ENCODE measurements at places on chromosomes 3 and 15.

GRCh38 chr3:195829897-195830254, 18.1 kb upstream of the MUC4 start:
- no peak for DNase-seq

DNA sequence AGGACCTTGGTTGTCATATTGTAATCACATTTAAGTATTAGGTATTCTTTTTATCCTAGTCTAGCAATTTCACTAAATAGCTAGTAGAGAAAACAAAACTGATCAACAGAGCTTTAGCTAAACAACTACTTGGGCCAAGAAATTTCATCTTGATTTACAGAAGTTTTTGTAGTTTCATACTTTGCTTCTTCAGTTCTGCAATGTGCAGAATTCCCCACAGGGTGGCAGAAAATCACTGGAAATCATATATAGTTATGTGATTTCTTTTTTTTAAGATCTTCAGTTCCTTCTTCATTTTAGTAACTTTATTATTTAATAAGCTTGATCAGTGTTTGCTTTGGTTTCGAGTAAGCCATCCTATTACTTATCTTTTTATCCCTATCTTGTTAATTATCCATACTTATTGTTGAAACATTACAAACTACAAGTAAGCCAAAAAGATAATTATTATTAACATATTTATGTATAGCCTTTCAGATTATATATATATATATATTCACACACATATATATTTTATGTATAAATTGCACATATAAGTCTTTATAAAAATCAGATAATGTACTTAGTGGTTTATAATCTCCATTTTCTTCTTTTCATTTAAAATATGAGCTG, 2.2 kb upstream of the BNIP2 start:
- peak; percentile 14 for DNase-seq

DNA sequence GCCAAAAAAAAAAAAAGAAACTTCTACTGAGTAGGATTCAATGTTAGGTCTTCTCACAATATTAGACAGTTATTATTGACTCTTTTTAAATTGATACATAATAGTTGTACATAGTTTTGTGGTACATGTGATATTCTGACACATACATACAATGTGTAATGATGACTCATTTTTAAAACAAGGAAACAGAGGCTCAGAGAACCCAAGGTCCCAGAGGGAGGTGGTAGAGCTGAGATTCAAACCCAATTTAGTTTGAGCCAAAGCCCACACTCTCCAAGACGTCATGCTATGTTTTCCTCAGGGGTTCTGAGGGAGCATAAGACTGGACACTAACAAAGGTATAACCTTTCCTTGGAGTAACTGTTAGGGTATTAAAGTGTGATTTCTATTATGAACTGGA, 40.6 kb downstream of the MYO5C start:
- DNase-seq: peak; percentile 41

DNA sequence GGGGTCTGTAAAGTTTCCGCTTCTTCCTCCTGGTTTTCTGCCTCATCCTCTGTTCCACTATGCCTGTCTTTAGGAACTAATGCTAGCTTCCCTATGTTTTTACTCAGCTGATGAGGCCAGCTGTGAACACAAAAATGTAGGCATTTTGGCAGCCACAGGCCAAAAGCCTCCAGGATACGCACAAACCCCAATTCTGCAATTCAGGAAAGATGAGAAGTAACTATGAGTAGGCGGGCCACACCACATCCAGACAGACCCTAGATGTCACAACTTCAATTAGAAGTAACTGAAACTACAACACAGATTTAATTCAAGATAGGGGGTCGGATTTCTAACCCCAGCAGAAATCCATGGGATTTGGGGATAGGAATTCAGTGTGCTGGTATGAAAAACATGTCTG, 11.9 kb downstream of the CA12 start:
- peak; percentile 58 for DNase-seq

- DNase-seq: peak; percentile 35
Observed at GRCh38 chr3:68876112-68876713, 56.1 kb downstream of the TAFA4 start.

DNA sequence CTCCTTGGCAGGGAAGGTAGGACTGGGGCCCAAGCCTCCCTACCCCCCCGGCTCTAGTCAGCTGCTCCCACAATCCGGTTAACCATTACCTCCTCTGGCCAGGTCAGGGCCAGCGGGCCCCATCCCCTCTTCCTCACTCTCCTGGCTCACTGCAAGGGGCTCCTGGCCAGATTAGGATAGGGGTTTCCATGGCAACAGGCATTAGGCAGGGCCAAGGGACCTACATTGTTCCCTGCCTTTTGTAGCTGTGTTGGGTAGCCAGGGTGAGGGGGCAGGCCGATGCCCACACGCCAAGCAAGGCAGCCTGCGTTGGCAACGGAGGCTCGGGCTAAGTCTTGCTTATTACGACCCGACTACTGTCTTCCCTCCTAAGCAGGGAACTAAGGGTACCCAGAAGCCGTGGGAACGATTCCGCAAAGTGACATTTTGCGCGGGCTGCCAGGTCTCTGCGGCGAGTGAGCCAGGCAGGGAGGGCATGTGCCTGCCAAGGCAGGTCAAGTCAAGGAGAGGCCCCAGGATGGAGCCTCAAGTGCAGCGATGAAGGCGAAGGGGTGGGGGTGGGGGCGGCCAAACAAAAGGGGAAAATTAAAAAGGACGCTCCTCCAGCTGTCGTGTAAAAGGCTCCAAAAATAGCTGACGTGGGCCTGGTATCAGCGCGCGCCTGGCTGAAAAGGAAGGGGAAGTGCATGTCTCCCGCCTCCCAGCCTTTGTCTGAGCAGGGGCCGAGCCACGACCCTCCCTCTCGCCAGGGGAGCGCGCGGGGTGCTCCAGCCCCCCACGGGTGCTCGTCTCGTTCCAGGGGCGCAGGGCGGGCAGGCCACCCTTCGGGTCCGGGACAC, 919 bp downstream of the IDH2 start:
- no peak for DNase-seq

DNA sequence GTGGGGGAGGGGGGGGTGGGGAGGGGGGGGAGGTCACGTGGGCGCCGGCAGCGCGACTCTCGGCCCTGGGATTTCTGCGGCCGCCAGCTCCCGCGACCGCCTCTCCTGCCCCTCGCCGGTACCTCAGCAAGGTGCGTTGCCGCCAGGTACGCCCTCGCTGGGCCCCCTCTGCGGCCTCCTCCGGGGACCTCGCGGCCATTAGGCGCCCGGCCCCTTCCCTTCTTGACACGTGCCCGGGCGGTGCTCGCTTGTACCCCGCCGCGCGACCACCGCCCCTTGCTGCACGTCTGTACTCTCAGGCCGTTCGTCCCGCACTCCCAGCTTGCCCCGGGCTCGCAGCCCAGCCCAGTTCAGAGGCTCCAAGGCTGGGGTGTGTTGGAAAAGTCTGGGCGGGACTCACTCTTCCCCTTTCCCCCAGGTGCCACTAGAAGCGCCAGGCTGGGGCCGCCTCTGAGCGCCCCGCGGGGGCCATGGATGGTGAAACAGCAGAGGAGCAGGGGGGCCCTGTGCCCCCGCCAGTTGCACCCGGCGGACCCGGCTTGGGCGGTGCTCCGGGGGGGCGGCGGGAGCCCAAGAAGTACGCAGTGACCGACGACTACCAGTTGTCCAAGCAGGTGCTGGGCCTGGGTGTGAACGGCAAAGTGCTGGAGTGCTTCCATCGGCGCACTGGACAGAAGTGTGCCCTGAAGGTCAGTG, at the start of gene MAPKAPK3:
MAPKAPK3 (plus strand) TSS at position 56 of the 696 bp plus-strand sequence; CDS start at position 471, 415 bp downstream.
- DNase-seq: no peak

DNA sequence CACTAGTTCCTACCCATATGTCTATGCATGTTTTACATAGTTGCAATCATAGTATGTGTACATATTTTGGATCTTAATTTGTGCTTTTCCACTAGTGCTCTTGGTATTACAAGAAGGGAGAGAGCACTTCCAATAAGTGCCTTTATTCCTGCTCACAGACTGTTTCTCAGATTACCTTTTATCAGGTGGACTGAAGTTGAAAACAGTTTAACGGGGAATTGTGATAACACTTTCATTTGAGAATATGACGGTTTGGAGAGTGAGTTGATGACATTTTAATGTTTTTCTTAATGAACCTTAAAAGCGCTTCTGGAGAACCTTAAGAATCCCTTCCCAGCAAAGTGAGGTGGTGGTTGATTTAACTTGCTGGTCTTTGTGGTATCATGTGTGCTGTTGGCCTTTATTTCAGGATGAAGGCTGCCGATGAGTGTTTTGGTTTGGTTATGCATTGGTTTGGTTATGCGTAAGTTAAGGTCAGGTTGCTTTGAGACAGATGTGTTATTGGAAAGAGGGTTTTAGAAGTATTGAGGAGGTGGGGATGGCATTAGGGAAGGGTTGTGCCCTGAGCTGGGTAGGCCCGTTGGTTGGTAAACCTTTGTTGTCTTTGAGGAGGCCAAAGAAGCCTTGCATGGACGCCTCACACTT, 2.8 kb downstream of the EDEM1 start:
- no peak for DNase-seq

GRCh38 chr3:143514874-143515273, 333.4 kb downstream of the SLC9A9 start:
- DNase-seq: no peak

DNA sequence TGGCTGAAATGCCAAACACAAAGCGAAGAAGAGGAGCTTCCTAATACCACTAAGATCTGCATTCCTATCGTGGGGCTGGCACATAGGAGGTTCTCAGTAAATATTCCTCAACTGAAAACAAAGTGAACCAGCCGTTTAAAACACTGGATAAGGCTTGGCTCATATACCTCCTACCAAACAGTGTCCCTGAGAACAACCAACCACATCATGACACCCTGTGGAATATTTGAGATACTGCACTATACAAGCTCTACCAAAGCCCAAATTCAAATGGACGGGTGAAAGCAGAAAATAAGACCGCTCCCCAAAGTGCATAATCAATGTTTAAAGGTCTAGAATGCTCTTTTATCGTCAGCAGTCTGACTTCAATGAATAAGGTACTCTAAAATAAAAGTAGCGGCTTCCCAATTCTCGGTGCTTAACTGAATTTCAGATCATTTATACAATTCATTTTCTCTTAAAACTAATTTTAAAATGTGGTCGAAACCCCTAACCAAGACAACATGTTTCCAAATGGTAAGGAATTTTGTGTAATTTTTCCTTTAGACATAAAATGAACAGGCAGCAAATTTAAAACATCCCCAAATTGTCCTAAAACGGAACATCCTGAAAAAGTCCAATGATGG, 425.8 kb downstream of the ERC2 start:
- peak; percentile 50 for DNase-seq

DNA sequence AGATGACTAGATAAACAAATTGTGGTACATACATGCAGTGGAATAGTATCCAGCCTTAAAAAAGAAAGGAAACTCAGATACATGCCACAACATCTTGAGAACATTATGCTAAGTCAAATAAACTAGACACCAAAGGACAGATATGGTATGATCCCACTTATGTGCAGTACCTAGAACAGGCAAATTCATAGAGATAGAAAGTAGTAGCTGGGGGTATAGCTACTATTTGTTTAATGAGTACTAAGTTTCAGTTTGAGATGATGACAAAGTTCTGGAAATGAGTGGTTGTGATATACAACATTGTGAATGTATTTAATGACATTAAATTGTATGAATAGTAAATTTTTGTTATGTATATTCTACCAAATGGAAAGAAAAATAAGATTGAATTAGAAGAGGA, 477.2 kb upstream of the CFAP20DC start:
- no peak for DNase-seq

DNA sequence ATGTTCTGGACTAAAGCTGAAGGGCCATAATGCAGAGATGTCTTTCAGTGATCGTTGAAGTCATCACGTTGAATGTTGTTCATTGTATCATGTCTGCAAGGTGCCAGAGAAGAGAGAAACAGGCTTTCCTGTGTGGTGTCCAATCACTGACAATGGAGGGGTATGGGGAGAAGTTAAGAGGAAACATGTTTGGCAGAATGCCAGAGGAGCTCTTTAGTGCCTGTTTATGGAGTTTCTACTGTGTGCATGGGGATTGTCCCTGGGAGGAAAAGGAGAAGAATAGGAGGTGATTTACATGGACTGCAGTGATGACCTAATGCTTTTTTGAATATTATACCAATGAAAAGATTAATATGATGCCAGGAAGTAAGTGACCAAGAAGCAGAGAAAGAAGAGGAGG, 11.7 kb downstream of the SCAANT1 start:
- no peak for DNase-seq
